B cell (primary cell): ENCODE measurements at places on chromosomes 4 and X. TPM values are rescaled to one million over a fixed set of nuclear protein-coding genes. Genes with fewer than 3 reads are reported as not detected.
A peak's percentile ranks its signal among the peaks of the same experiment; 100 is the strongest.

The GAB1 gene
- total RNA-seq: 10.8 and 15.5 TPM in 2 replicates

The TLR10 gene
- 51.5 and 53.4 TPM in 2 replicates for total RNA-seq

The TRPC5OS gene
- total RNA-seq: not detected in 2 replicates

The CDKN2AIP gene
- 36.0 and 42.6 TPM in 2 replicates for total RNA-seq

The FAT1 gene
- total RNA-seq: 0.07 and 0.15 TPM in 2 replicates

The CXorf49B gene
- total RNA-seq: not detected in 2 replicates

The PABPC1L2A gene
- not detected in 2 replicates for total RNA-seq

The LARP1B gene
- total RNA-seq: 13.6 and 14.6 TPM in 2 replicates

DNA sequence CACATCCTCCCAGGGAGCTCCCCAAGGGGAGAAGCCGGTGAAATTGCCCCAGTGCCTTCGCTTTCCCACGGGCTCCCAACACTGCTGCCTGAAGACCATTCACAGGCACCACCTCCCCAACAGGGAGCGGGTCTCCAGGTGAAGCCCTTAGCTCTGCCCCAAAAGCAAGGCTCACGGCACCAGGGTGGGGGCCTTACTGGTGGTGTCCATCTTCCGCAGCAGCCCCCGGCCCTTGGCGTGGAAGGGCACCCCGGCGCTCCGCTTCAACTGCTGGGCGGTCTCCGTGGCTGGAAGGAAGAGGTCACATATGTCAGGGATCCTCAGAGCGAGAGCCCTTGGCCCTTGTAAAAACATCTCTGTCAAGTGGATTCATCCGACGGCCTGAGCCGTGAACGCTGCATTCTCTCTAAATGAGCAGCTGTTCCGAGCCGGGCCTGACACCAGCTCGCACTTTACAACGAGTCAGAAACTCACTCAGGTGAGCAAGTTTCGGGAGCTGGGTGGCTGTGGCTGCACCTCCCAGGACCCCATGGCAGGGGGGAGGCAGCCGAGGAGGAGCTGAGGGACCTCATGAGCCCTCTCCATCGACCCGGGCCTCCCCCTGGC is 20.9 kb downstream of the NELFA start:
- no peak for DNase-seq

DNA sequence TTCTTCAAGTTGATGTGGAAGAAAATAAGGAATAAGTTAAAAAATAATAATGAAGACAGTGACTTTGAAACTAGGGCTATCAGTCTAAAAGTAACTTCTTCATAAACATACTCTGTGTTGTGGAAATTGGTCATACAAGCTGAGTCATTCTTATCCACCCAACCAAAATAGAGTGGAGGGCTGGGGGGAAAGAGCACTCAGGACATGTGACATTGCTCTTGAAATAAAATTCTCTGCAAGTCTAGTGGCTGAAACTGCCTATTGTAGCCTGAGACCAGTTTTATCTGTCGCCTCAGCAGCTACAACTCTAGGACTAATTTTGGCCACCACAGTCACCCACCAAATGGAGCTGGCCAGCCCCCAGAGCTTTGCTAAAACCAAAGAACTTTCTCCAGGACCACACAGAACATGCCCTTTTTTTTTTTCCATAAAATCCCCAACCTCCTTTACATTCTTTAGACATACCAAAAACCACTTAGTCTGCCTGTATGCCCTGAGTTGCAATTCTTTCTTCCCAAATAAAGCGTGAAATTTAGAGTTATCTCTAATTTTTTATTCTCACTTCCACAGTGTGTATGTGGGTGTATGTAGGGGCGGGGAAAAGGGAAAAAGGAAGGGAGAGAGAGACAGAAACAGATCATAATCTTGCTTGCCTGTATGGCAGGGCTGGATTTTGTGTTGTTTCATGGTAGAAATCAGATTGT is 23.0 kb upstream of the SLC25A4 start:
- no peak for DNase-seq

DNA sequence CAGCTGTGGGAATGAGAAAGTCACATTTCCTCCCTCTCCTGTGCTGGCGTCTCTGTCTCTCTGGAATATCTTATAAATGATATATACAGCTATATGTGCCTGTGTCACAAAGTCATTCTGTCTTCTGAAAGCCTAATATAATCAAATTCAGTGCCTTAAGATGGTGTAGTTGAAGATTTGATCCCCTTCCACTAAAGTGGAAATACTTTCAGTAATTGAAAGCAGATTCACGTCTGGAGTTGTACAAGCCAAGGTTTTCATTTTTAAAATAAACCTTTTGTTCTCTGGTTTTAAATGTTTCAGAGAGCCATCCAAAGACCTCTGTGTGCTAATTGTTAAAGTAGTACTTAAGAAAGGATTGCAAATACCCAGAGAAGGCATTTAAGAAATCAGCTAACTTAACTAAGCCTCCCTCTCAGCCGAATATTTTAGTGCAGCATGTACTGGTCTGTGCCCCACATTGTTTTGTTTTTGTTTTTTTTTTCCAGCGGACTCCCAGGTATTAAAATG is 206.8 kb downstream of the TENM3 start:
- DNase-seq: no peak

GRCh38 chr4:84634961-84635360 is 52.0 kb downstream of the CDS1 start:
- no peak for DNase-seq

- DNase-seq: peak; percentile 4
These were observed 73.6 kb upstream of the DHX15 start for GRCh38 chr4:24657768-24658617.

DNA sequence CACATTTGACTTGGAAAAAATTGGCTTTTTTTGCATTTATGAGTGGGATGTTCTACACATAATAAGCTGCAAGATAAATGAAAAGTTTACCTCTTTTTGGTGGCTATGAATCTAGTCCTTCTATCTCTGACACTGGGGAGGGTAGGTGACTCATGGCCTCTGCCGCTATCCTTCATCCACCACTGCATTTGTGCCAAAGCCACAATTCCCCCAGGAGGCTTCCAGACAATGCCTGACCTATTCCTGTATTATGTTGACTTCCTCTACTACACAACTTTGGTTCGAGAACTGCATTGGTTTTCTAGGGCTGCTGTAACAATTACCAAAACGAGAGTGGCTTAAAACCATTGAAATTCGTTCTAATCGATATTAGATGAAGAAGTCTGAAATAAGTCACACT is 245.6 kb downstream of the TRAM1L1 start:
- no peak for DNase-seq

DNA sequence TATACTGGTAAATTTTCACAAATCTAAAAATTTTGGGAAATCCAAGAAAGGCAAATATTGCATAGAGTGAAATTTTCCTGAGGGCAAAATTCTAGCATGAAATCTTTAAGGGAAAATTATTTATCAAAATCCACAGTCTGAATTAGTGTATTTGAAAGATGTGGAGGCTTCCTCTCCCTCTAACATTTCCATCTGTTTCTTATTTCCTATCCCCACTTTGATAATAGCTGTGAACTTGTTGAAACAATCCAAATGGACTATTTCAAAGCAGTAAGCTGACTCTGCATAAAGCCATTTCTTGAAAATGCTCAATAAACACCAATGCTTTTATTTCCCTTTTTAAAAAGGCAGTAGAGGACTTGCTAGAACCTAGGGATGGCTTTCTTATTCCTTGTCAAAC is 107.3 kb upstream of the PABPC4L start:
- DNase-seq: no peak

- no peak for DNase-seq
These were observed 58.1 kb downstream of the AWAT2 start for GRCh38 chrX:69991685-69992084.

DNA sequence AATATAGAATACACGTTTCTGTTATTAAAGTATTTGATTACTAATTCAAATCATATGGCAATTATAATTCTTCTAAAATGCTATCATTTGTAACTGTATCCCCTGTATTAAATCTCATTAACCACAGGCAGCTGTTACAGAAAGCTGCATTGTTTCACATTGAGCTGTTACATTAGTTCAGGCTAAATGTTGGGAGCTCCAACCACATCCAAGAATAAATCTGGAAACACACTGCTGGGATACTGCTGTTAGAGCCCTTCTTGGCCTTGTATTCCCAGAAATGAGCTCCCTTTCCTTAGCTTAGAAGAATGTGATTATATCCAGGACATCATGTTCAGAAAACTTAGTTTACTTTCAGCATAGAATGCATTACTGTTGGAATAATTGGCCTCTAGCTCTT is 48.2 kb downstream of the GUCY1B1 start:
- DNase-seq: no peak

DNA sequence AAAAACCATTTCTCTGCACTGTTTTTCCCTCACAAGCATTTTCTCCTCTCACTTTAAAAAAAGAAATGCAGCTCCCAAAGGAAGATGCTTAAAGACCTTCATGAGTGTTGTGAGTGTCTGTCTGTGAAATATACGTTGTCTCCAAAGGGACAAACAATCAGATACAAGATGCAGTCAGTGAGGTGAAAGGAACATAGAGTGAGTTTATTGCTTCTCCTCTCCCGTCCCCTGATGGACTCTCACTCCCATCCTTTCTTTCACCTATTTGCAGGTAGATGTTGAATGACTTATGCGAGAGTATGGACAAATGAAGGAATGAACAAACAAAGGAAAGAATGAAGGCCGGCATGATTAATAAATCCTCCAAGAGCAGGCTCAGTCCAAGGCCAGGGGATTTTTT is 561.2 kb upstream of the DIPK2B start:
- no peak for DNase-seq

DNA sequence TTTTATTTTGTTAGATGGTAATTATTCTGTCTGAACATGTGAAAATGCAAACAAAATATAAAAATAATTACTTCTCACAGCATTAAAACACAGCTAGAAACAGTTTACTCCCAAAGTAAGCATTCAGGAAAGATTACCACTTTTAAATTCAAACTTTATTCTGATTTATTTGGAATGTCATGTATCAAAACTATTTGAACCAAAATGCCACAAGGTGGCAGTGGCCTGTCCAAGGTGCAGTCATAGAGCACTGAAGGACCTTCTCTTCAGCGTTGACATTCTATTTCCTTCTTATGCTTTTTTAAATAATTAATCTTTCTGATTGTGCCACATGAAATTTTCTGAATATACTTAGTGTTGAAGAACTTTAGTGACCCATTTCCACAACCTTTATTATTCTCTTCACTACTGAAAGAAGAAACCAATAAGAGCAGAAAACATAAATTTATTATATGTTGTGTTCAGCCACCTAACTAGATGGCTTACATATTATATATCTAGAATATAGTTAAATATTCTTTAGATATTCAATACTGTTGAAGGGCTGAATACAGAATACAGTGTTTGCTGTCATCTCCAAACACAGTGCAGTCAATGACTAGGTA is 283.6 kb downstream of the CFAP299 start:
- peak; percentile 27 for DNase-seq

DNA sequence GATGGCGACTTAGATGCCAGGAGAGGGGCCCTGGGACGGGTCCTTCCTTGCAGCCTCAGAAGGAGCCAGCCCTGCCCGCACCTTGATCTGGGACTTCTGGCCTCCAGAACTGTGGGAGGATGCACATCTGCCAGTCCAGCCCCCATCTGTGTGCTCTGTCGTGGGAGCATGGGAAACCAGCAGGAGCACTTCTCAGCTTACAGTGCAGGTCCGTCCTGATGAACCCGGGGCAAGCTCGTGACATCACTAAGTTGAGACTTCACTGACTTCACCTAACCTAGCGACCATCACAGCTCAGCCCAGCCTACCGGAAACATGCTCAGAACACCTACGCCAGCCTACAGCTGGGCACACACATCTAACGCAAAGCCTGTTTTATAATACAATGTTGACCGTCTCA is 38.1 kb downstream of the ABLIM2 start:
- no peak for DNase-seq

DNA sequence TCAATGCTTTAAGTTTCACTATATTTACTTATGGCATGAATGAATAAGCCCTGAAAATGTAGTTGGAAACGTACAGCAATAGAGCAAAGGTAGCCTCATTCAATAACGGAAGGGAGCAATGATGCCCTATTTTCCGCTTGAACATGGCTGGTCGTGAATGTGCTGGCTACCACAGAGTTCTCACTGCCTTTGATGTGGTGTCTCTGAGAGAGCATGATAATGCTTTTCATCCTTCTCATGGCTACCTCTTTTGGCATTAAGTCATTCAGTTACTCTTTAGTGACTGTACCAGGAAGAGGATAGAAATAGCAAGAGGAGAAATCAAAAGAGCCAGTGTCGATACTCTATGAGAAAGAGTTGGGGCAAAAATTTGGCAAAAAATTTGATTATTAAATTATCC is 308.0 kb downstream of the PPP3CA start:
- DNase-seq: no peak

- DNase-seq: no peak
These were observed 413.2 kb downstream of the FAT4 start for GRCh38 chr4:125727931-125728330.
